ENCODE measurements at places on chromosomes 2 and 18. TPM values are rescaled to one million over a fixed set of nuclear protein-coding genes. Genes with fewer than 3 reads are reported as not detected.
A peak's percentile ranks its signal among the peaks of the same experiment; 100 is the strongest.

DNA sequence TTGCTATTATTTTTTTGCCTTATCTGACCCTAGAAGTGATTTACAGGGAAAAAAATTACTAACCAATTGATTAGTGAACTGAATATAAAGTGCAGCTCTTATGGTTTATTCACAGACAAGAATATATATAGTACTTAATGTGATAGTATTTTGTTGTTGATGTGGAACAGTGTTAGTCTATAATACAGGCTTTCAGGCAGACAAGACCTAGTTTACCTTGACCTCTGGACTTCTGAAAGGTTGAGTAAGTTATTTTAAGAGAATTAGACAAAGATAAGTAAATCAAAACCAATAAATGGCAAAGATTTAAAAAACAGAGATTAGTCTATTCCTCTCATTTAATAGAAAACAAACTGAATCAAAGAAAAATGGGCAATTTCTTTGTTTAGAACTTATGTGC lies 46.0 kb downstream of the SCN1A start:
- DNase-seq: no peak

GRCh38 chr2:176763851-176764404 lies 448.7 kb upstream of the HNRNPA3 start:
- no peak for DNase-seq

GRCh38 chr18:68944826-68945225 lies 146.9 kb downstream of the CCDC102B start:
- no peak for DNase-seq

DNA sequence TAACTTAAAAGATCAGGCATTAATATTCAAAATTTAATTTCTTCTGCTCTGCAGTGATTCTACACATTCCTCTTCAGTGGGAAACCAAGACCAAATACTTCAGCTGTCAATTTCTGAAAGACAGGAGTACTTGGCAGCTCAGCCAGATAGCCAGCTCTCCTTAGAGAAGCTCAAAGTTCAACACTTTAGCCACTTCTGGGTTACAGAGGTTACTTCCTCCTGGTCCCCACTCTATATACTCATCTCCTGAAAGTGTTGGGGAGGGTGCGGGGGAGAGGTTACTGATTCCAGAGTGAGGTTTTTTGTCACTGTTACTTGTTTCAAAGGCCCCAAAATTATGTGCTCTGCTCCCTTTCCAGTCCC lies 4.1 kb downstream of the CYTIP start:
- no peak for DNase-seq

DNA sequence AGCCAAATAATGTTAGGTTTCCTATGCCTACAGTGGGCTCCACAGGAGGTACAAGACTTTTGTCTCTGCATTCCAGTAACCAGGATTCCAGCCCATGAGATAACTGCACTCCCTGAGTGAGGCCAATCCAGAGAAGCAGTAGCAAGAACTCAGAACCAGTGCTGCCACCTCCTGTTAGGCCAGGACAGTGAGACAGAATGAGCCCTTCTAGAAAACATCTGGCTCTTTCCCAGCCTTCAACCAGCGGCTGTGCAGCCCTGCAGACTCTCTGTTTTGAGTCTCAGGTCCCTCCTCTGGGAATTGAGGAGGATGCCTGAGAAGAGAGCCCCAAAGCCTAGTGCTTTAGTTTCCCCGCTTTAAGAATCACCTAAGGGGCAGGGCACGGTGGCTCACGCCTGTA lies 44.2 kb downstream of the ARID5A start:
- DNase-seq: no peak

DNA sequence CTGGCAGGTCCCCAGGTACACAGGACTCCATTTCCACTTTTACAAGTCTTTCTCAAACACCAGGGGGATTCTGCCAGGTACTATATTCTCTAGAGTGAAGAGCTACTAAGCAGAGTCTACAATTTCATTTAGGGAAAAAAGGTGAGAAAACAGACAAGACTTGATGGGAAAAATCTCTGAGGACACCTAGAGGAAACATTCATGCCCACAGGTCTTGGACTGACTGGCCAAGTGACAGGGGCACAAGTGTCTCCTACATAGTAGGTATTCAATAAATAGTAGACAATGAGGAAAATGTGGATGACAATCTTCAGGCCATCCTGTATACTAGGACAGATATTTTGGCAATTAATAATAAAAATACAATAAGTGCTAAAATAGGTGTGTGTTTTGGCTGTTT lies 228.6 kb downstream of the CLIP4 start:
- DNase-seq: no peak

DNA sequence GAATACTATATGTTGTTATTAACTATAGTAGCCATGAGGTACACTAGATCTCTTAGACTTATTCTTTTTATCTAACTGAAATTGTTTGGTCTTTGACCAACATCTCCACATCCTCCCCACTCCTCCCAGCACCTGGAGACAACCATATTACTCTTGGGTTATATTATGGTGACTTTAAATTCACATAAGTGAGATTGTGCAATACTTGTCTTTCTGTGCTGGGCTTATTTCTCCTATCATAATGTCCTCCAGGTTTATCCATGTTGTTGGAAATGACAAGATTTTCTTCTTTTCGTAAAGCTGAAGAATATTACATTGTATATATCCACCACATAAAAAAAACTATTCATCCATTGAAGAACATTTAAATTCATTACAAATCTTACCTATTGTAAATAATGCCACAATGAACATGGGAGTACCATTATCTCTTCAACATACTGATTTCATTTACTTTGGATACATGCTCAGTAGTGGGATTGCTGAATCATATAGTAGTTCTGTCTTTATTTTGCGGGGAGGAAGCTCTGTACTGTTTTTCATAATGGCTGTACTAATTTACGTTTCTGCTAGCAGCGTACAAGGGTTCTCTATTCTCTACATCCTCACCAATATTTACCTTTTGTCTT lies 159.2 kb upstream of the SCN7A start:
- DNase-seq: no peak

- DNase-seq: no peak
Observed at GRCh38 chr2:198756166-198756565, 701.6 kb downstream of the SATB2 start.

DNA sequence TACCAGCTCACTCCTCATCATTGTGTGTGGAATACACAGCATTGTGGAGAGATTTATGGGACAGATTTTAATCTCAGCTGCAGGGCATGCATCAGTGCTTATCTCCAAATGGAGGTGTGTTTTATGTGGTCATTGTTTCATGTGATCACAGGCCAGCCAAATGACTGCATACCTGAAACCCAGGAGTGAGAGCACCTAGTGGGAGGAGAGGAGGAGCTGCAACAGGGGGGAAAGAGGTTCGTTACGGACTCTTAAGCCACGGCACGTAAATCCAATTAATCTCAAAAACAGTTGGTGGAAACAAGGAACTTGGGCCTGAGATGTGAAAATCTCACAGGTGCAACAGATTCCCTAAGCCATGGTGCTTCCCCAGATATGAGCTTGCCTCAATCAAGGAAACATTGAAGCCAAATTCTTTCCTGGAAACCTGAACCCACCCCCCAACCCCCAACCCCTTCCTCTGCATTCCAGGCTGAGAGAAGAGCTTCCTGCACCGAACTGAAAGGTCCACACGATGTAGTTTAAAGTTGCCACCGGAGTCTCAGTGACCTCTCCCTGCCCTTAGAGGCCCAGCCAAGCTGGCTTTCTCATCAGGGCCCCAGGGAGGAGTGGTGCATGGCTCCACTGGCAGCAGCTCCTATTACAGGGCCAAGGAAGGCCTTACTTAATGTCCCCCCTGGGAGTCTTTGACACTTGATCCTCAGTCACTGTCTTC lies 167.4 kb downstream of the C1D start:
- peak; percentile 64 for DNase-seq

DNA sequence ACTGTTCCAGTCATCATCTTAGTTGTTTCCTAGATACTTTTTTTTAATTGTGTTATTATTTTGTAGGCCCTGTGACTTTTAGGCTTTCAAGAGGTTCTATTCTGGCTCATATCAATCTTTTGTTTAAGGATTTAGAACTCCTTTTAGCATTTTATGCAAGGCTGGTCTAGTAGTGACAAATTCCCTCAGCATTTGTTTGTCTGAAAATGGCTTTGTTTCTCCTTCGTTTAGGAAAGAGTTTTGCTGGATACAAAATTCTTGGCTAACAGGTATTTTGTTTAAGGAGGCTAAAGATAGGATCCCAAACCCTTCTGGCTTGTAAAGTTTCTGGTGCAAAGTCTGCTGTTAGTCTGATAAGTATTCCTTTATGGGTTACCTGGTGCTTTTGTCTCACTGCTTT lies 116.6 kb upstream of the SLC66A3 start:
- no peak for DNase-seq

DNA sequence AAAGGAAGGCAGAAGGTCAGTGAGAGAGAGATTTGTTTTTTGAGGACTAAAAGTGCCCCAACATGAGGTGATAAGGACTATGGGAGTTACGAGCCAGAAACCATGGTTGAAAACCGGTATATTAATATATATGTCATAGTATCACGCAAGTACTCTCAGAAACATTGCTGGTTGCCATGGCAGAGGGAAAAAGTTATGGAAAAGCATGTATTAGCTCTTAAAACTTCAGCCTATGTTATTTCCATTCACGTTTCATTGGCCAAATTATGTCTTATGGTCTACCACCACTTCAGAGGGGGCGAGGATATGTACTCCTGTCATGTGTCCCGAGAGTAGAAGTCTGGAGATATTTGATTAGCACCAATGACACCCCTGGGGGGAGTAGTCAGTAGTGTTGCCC lies 125.9 kb downstream of the LTBP1 start:
- DNase-seq: no peak

DNA sequence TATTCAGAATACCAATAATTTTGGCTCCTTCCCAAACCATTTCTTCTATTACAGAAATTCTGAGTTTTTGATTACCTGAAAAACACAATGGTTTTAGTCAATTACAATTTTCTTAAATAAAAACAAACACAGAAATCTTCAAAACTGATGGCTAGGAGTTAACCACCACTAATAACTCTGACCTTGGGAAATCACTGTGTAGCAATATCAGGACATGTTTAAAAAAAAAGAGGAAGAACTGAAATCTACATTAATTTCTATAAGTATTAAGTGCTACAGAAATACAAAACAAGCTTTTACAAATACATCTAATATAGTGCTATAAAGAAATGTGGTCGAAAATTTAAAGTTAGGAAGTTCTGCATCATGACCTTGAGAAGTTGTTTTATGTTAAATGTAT lies 14.9 kb downstream of the L3MBTL4 start:
- DNase-seq: no peak

GALNT5 gene
- 0.58 TPM for polyA plus RNA-seq

ZRANB3 gene
- 10.1 TPM for polyA plus RNA-seq

TMEFF2 gene
- polyA plus RNA-seq: 20.3 TPM
